ENCODE measurements at places on chromosomes 5 and 9.

DNA sequence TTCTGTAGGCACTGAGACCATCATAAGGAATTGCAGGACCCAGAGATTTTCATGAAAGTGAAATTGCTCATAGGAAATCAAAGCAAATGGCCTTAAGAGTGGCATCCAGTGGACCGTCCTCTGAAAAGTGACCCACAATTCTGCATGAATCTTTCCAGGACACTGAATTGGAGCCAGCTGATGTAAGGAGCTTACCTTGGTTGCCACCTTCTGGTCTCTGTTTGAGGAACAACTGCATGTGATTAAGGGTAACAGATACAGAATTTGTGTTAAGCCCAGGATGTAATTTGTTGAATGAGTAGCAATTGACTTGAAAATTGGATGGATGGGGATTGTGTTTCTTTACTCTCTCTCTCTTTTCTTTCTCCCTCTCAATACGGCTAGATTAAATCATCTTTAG is 49.9 kb upstream of the GAS1 start:
- DNase-seq: no peak

GRCh38 chr5:179120421-179120861 is 60.3 kb downstream of the ZNF354C start:
- DNase-seq: no peak

- no peak for DNase-seq
These were observed 53.0 kb upstream of the PHYKPL start for GRCh38 chr5:178285399-178286225.

- no peak for DNase-seq
These were observed 74.2 kb downstream of the MSX2 start for GRCh38 chr5:174798551-174798951.

DNA sequence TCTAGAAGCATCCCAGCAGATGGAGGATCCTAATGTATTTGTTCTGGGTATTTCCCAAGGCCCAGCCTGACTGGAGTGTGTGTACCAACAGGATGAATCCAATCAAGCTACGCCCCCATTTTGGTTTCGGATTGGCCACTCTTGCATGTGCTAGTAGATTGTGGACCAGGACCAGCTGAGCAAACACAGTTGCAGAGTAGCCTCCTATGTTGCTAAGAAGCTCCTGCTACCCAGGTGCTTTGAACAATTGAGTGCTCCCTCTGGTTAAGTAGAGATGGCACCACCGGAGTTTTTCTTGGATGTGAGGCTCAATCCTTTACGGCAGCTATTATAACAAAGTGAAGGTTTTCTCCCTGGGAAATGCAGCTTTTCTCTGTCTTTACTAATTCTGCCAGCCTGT is 204.5 kb downstream of the NTRK2 start:
- DNase-seq: no peak

DNA sequence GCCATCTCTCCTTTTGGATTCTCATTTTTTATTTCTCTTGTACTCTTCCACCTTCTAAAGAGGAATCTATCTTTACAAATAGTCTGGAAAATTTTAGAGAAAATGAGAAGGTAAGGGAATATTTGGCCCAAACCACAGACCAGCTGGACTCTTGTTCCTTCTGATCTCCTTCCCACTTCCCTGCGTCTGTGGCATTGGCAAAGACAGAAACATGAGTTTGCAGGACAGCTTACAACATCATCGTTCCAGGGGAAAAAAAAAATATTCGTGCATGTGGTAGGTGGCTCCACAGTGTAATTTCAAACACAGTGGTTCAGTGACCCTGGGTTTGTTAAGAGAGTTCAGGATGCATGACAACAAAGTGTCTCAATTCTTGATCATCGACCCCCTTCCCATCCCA is 755.0 kb downstream of the DNAH5 start:
- no peak for DNase-seq

- peak; percentile 44 for DNase-seq
These were observed 116.9 kb upstream of the ARRDC3 start for GRCh38 chr5:91499943-91500531.

Measured in AML-193 (cell line).